ENCODE measurements at places on chromosomes 5 and 9. TPM values are rescaled to one million over a fixed set of nuclear protein-coding genes. Genes with fewer than 3 reads are reported as not detected.

Gene LHX3
- not detected for total RNA-seq

DNA sequence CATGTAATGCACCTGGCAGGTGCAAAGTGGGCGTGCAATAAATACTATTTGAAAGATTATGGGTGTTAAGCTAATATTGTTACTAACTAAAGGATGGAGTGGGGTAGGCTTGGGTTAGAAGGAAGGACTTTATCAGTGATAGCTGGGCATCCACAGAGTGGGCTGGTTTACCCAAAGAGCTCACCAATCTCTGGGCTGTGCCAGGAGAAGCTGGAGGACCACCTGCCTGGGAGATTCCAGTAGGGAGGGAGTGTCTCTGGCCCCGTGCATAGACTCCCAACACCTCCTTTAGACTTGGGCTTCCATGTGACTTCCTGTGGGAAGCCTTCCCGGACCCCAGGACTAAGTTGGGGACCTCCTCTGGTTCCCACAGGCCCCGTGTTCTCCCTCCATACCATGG lies 5.6 kb upstream of the URM1 start:
- peak overlapping the region; percentile 56 for H3K4me3 ChIP-seq
- H3K36me3 ChIP-seq, result no peaks in the 10 kb centered on the region
- no peak overlapping the region for H3K27ac ChIP-seq
- peaks cover 21% of the 10 kb centered on the region for H3K4me1 ChIP-seq

DNA sequence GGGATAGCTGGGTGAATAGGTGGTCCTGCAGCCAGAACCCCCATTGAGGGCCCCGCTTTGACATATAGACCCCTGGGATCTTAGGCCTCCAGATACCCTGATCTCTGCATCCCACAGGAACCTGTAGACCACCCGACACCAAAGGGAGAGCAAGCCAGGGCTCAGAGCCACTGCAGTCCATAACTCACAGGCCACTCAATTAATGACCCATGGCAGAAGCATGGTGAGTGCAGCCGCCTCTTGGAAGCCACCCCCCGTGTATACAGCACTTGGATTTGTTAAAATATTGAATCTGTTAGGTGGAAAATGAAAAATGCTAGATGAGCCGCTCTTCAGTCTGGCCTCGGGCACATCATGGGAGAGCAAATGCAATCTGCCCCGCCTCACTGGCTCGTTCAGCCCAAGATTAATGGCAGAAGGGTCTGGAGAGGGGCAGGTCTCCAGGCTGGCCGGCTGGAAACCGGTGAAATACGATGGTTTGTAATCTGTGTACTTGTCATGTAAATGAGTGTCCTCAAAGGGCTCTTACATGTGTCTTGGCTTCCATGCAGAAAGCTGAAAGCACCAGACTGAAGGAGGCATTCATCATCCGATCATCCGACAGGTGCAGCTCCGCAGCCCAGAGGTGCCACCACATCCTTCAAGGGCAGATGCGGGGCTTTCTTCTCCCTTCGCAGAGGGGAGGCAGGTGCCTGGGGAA lies 111.3 kb downstream of the OLFM1 start:
- no peaks in the 10 kb centered on the region for H3K4me1 ChIP-seq
- peaks cover 11% of the 10 kb centered on the region for H3K27me3 ChIP-seq
- no peak overlapping the region for H3K4me3 ChIP-seq
- H3K27ac ChIP-seq, result no peak overlapping the region
- DNase-seq, result no peak
- no peaks in the 10 kb centered on the region for H3K36me3 ChIP-seq

Gene WNT8A
- total RNA-seq, result not detected

DNA sequence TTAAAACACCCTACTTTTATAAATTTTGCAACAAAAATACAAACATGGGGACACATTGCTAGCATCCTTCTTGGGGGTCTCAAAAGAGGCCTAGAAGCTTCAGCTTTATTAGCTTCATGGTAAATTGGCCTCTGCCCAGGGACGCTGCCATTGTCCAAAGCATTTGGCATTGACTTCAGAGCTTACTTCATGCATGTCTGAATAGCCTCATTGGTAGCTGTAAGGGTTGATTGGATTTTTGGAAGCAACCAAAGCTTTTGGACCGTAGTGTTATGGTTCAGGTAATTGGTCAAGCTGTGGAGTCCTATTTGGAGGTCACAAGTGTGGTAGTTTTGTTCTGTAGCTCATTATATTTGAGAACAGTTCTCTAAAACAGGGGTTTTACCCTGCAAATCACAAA lies 411.7 kb upstream of the SLC24A2 start:
- H3K4me3 ChIP-seq, result no peak overlapping the region
- peaks cover 2% of the 10 kb centered on the region for H3K36me3 ChIP-seq
- DNase-seq, result no peak
- H3K4me1 ChIP-seq, result peaks cover 30% of the 10 kb centered on the region
- H3K27me3 ChIP-seq, result no peaks in the 10 kb centered on the region

- peak overlapping the region; percentile 80 for H3K27ac ChIP-seq
- H3K4me1 ChIP-seq, result peaks cover 75% of the 10 kb centered on the region
- H3K4me3 ChIP-seq, result peak overlapping the region; percentile 90
- peak; percentile 68 for DNase-seq
- H3K27me3 ChIP-seq, result no peaks in the 10 kb centered on the region
- H3K36me3 ChIP-seq, result peaks cover 2% of the 10 kb centered on the region
These were observed 2.7 kb downstream of the GCNT4 start for GRCh38 chr5:75049456-75050351.

Gene LRRC70
- total RNA-seq, result 1.5 TPM

GRCh38 chr9:124132671-124133147 lies 121.1 kb downstream of the LHX2 start:
- no peaks in the 10 kb centered on the region for H3K36me3 ChIP-seq
- H3K27ac ChIP-seq, result no peak overlapping the region
- DNase-seq, result no peak
- peaks cover 5% of the 10 kb centered on the region for H3K4me1 ChIP-seq

- no peak overlapping the region for H3K4me3 ChIP-seq
- no peak for DNase-seq
- no peak overlapping the region for H3K27ac ChIP-seq
- no peaks in the 10 kb centered on the region for H3K36me3 ChIP-seq
These were observed 6.8 kb upstream of the NEURL1B start for GRCh38 chr5:172634106-172634899.

Gene GNA14
- not detected for total RNA-seq

Gene NTNG2
- total RNA-seq, result 3.2 TPM

DNA sequence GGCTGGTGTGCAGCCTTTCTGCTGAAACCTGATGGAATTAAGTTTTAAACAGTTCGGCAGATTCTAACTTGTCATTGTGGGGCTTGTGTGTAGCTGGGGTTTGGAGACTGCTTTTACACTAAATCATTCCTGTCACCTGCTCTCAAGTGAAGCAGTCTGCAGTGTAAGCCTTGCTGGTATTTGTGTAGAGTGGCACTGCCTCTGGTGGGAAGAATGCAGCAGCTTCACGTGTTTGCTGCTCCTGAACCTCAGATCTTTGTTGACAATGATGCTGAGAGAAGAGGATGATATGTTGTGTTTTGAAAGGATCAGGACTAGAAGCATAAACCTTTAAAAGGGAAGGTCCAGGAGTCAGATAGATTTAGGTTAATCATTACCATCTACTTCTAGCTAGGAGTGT lies 88.1 kb downstream of the KDM4C start:
- H3K4me1 ChIP-seq, result no peaks in the 10 kb centered on the region
- H3K27ac ChIP-seq, result no peak overlapping the region
- H3K4me3 ChIP-seq, result no peak overlapping the region
- no peaks in the 10 kb centered on the region for H3K27me3 ChIP-seq

DNA sequence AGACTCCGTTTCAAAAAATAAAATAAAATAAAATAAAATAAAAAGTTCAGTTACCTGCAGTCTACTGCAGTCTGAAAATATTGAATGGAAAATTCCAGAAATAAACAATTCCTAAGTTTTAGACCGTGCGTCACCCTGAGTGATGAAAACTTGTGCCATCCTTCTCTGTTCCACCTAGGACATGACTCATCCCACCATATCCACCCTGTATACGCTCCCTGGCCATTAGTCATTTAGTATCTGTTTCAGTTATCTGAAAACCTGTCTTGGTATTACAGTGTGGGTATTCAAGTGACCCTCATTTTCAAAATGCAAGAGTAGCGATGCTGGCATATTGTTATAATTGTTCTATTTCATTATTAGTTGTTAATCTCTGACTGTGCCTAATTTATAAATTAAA lies 51.8 kb upstream of the TEX48 start:
- peak overlapping the region; percentile 41 for H3K4me3 ChIP-seq
- peaks cover 9% of the 10 kb centered on the region for H3K36me3 ChIP-seq
- H3K27me3 ChIP-seq, result no peaks in the 10 kb centered on the region
- DNase-seq, result peak; percentile 40
- peak overlapping the region; percentile 82 for H3K27ac ChIP-seq

DNA sequence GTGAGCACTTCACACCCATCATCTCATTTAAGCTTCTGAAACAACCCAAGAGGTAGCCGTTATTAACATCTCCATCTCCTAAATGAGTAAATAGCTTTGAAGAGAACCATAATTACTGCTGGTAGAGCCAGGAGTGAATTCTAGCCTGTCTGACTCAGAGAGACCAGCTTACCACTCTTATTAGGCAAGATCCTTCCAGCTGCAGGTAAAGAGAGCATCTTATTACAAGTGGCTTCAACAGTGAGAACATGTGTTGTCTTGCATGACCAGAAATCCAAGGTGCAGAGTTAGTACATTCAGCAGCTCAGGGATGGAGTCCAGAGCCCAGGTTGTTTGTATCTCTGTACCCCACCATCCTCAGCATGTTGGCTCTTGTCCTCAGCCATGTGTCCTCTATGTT lies 10.9 kb upstream of the AFAP1L1 start:
- H3K4me1 ChIP-seq, result peaks cover 15% of the 10 kb centered on the region
- no peaks in the 10 kb centered on the region for H3K36me3 ChIP-seq
- DNase-seq, result no peak
- H3K27me3 ChIP-seq, result no peaks in the 10 kb centered on the region

DNA sequence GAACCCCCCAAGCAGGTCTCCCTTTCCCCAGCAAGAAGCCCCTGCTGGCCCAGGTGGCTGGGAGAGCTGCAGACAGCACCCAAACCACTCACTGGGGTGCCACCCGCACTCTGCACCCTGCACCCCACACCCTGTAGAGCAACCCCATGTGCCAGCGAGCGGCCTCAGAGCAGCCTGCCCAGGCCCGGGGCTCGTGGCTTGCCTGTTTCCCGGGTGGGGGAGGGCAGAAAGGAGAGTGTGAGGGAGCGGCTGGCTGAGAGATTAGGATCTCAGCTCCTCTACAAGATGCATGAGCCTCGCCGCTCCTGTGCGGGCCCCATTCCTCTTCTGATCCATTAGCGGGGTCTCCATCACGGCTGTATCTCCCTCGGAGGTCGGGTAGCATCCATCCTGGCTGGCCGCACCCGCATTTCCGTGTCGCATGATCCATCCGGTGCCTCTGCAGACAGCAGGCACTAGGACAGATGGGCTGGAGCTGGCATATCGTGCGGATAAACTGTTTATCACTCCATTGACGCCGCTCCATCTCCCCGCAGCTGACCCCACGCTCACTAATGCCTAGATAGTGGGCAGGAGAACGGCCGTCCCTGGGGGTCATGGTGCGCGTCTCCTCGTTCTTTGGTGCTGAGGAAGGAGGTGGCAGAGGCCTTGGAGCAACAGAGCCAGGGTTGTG lies 54.4 kb downstream of the MRPL36 start:
- no peaks in the 10 kb centered on the region for H3K4me1 ChIP-seq
- H3K4me3 ChIP-seq, result no peak overlapping the region
- peaks cover 6% of the 10 kb centered on the region for H3K27me3 ChIP-seq
- H3K27ac ChIP-seq, result no peak overlapping the region

Gene KIF4B
- not detected for total RNA-seq

DNA sequence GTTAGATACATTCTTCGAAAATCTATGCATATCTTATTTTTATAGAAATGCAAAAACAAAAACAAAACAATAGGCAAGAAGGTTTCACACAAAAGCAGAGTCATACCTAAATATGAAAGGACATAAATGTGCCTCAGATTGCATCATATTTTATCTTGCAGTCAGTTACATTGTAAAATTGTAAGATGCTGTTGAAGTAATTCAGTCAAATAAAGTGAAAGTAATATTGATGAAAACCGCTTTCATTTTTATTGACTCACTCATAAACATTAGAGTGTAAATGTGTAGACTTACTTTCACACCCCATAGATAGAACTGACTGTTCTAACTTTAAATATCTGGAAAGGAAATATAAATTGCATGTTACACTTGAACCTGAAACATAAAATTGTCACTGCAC lies 931.5 kb upstream of the NUDT12 start:
- H3K4me1 ChIP-seq, result no peaks in the 10 kb centered on the region
- no peaks in the 10 kb centered on the region for H3K27me3 ChIP-seq
- no peak overlapping the region for H3K4me3 ChIP-seq
- no peak for DNase-seq
- no peak overlapping the region for H3K27ac ChIP-seq

- DNase-seq, result no peak
- no peaks in the 10 kb centered on the region for H3K36me3 ChIP-seq
- H3K27ac ChIP-seq, result no peak overlapping the region
- no peaks in the 10 kb centered on the region for H3K4me1 ChIP-seq
- no peak overlapping the region for H3K4me3 ChIP-seq
These were observed 543.7 kb downstream of the DMRTA1 start for GRCh38 chr9:22990349-22990748.

- no peak overlapping the region for H3K27ac ChIP-seq
- no peaks in the 10 kb centered on the region for H3K36me3 ChIP-seq
- no peak overlapping the region for H3K4me3 ChIP-seq
- DNase-seq, result no peak
- H3K4me1 ChIP-seq, result no peaks in the 10 kb centered on the region
- H3K27me3 ChIP-seq, result no peaks in the 10 kb centered on the region
These were observed 188.7 kb upstream of the MRPS30 start for GRCh38 chr5:44619875-44620610.

- H3K27me3 ChIP-seq, result no peaks in the 10 kb centered on the region
- no peak overlapping the region for H3K4me3 ChIP-seq
- DNase-seq, result no peak
- H3K4me1 ChIP-seq, result no peaks in the 10 kb centered on the region
These were observed 171.4 kb upstream of the SGCD start for GRCh38 chr5:156155598-156155997.

DNA sequence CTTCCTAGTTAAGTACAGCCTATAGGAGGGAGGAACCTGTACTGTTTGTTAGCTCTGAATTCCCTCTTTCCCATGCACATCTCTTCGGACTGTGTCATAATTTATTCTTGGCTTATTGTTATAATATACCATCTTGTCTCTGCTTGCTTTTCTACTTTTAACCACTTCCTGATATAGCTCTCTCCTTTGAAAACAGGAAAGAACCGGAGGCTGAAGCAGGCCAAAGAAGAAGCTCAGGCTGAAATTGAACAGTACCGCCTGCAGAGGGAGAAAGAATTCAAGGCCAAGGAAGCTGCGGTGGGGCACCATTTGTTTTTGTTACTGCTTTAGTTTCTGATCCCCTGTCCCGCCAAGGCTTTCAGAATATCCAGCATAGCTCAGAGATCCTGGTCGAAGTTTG lies 4.8 kb downstream of the ATP6V1G1 start:
- no peaks in the 10 kb centered on the region for H3K27me3 ChIP-seq
- DNase-seq, result peak; percentile 48
- peaks cover 65% of the 10 kb centered on the region for H3K4me1 ChIP-seq
- H3K36me3 ChIP-seq, result peaks cover 41% of the 10 kb centered on the region

GRCh38 chr5:179819296-179820126 lies 1.2 kb upstream of the SQSTM1 start:
- H3K27ac ChIP-seq, result peak overlapping the region; percentile 91
- H3K4me1 ChIP-seq, result peaks cover 46% of the 10 kb centered on the region

DNA sequence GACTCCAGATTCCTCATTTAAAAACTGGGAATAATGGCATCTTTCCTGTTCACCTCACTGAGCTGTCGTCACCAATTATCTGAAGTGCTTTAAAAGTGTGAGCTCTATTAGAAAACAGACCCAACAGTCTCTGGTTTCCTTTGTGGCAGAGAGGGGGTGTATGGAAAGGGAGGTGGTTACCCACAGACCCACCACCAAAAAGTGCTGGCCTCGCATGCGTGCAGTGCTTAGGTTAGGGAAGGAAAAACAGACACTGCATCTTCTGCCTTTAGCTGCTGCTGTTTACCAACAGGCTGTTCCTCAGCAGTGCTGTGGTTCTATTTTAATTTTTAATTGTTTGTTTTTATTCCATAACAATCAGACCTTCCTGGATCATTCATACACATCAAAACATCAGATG lies 249.6 kb downstream of the PIK3R1 start:
- peaks cover 11% of the 10 kb centered on the region for H3K27me3 ChIP-seq
- no peaks in the 10 kb centered on the region for H3K36me3 ChIP-seq

Measured in activated T-cell treated with anti-CD3 and anti-CD28 coated beads, Interleukin-2, amount 50 U/mL, for 72 hours (primary cell).